A549 treated with CpdA at 1 μM for 4 hours (cell line): ENCODE measurements at places on chromosomes 11 and 22. TPM values are rescaled to one million over a fixed set of nuclear protein-coding genes. Genes with fewer than 3 reads are reported as not detected.

Gene BIK
- total RNA-seq, result 0.86 to 1.4 TPM (median 1.0 TPM) in 5 replicates

Gene MOGAT2
- not detected in 5 replicates for total RNA-seq

Gene THY1
- 8.3 to 18.2 TPM (median 12.7 TPM) in 5 replicates for total RNA-seq

Gene OSM
- 0.02 to 0.09 TPM in 2 of 5 replicates, not detected in the others for total RNA-seq

Gene IGSF9B
- 1.1 to 2.4 TPM (median 1.5 TPM) in 5 replicates for total RNA-seq

Gene LRRC74B
- total RNA-seq, result 0.03 TPM in 1 of 5 replicates, not detected in the others

Gene SULT4A1
- total RNA-seq, result not detected in 5 replicates
